ENCODE measurements at places on chromosomes 1 and 21.

DNA sequence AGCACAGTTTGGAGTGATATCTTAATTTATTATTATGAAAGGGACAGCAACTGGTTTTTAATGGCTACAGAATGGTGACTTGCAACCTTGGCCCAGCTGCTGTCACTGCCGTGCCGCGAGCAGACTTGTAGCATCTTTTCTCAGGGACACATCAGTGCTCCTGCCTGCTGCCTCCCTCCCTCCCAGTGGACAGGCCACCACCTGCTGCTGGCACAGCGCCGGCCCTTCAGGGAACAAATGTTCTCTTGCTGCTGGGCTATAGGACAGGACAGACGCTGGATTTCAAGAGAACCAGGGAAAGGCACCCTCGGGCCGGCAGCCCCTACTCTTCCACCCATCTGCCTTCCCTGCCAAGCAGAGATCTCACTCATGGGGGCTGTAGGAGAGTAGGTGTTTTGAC, 413.8 kb upstream of the NFIA start:
- DNase-seq: no peak

DNA sequence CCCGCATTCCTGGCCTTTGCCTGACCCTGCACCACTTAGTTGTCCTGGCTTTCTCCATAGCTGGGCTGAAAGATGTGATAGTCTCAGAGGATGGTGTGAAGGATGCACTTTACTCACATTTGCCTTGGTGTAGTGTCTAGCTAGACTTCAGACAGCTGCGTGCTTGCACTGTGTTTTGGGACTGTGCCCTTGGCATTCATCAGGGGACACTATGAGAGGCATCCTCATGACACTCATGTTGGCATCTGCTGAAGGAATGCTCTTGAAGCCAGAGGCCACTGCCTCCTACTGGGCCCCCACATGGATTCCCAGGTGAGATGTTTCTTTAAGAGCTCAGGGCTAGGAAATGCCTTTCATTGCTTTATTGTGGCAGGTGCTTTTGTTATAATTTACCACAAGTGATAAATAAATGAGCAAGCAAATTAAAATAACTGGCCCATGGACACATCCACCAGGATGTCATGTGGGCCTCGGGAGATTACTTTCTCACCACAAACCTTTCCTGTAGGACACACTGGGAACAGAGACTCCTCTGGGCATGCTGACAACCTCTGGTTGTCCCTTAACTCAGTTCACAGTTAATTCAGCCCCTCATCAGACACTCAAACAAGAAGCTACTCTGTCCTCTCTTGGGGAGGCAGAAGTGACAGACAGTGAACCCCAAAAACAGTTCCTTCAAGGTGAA, 99.4 kb upstream of the SPATA6 start:
- no peak for DNase-seq

GRCh38 chr1:150551051-150551783, 2.0 kb downstream of the ADAMTSL4 start:
- DNase-seq: no peak

- no peak for DNase-seq
Measured at GRCh38 chr1:164868990-164869389, 310.0 kb downstream of the PBX1 start.

DNA sequence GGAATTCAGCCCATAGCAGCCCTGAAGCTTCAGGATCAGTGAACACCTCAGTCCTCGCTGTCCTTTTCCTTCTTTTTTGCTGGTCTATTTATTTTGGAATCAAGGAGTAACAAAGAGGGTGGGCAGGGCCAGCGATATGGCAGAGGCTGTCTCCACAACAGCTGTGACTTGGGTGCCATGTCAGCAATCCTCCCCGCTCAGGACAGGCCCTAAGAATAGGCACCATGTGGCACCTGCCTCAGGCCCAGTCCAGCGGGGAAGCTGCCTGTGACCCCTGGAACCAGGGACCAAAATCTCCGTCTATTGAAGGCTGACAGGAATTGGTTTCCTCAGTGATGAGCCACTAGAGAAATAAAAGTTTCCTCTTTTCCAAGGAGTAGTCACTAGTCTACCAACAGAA, 58.6 kb upstream of the TNR start:
- DNase-seq: no peak

DNA sequence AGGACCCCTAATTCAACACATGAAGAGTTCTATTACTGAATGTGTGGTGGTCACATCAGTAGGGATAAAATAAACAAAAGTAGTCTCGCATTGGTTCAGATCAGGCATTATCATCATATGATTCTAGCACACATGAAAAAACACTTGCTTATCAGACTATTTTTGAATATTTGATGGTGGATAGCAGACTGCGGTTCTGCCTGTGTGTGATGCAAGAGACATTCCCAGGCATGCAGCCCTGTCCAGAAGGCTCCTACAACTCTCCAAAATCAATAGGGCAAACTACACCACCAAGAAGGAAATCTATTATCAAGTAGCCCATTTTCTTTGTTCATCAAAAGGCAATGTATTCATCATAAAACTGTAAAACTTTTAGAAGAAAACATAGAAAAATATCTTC, 304.7 kb downstream of the DUSP10 start:
- DNase-seq: no peak

DNA sequence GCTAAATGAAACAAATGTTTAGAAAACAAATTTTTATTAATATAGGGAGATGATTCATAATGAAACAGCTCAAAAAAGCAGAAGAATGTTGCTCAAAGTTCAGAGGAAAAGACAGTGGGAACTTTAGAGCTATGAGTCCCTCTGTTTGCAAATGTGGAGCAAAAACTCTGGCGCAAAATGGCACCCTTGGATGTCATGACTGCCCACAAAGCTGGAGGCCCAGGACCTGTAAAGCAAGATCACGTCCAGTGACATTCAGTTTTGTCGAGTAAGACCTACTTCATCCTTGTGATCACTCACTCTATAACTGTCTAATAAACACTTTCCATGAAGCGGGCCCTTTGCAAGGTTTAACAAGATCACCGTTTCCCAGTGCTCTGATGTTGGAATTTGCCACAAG, 9.1 kb upstream of the EXO1 start:
- no peak for DNase-seq

All from stimulated activated CD4-positive, alpha-beta T cell treated with anti-CD3 and anti-CD28 coated beads, TNF-alpha, amount 100 ng/mL, for 1 hour (primary cell).